Stimulated activated naive CD4-positive, alpha-beta T cell (primary cell): ENCODE measurements at places on chromosomes 2 and 18.

GRCh38 chr2:12044857-12045256, 298.4 kb downstream of the LPIN1 start:
- peak; percentile 83 for DNase-seq

- DNase-seq: no peak
Measured at GRCh38 chr18:64027931-64028695, 58.2 kb downstream of the SERPINB8 start.

DNA sequence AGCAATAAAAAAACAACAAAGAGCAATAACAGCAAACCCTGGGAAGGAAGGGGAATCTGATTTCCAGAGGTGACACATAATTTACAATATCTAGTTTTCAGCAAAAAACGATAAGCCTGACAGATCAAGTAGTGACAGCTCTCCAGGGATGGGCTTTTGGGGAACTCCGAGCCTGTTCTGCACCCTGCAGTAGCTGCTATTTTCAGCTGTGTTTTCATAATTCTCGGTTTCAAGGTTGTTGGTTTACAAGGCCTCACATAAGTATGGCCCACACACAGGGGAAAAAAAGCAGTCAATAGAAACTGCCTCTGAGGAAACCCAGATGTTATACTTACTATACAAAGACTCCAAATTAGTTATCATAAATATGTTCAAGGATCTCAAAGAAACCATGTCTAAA, 67.7 kb upstream of the CTLA4 start:
- DNase-seq: no peak

DNA sequence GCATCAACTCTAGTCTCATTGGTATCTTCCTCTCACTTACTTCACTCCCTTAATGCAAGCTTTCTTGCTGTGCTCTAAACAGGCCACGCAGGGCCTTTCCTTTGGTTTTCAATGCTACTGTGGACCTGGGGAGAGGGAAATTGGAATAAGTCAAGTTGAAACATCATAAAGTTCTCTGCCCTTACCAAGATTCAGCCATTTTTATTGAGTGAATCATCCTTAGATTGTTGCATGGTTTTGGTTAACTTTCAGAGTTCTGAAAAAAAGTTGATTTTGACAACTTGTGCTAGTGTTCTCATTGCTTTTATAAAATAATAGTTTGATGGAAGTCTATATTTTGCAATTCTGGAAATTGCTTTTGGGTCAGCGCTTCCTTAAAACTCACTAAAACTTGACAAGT, 852.8 kb upstream of the ACVR2A start:
- DNase-seq: no peak

DNA sequence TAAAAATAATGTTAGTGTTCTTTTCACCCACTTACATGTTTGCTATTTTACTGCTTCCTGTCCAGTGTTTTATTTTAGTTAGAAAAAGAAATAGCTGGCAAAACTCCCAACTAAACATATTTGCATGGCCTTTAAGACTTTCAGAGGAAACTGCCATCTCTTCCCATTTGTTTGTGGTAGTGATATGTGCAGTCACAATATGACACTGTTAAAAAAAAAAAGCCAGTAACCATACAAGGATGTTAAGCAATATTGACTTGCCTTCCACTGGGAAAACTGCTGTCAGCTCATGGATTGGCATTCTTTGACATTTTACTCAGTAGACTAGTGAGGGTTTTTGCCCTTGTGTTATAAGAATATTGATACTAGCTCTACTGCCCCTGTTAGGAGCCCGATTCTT, 29.1 kb downstream of the XIRP2 start:
- DNase-seq: no peak

- DNase-seq: no peak
Measured at GRCh38 chr2:60759654-60760053, 3.6 kb downstream of the PAPOLG start.

DNA sequence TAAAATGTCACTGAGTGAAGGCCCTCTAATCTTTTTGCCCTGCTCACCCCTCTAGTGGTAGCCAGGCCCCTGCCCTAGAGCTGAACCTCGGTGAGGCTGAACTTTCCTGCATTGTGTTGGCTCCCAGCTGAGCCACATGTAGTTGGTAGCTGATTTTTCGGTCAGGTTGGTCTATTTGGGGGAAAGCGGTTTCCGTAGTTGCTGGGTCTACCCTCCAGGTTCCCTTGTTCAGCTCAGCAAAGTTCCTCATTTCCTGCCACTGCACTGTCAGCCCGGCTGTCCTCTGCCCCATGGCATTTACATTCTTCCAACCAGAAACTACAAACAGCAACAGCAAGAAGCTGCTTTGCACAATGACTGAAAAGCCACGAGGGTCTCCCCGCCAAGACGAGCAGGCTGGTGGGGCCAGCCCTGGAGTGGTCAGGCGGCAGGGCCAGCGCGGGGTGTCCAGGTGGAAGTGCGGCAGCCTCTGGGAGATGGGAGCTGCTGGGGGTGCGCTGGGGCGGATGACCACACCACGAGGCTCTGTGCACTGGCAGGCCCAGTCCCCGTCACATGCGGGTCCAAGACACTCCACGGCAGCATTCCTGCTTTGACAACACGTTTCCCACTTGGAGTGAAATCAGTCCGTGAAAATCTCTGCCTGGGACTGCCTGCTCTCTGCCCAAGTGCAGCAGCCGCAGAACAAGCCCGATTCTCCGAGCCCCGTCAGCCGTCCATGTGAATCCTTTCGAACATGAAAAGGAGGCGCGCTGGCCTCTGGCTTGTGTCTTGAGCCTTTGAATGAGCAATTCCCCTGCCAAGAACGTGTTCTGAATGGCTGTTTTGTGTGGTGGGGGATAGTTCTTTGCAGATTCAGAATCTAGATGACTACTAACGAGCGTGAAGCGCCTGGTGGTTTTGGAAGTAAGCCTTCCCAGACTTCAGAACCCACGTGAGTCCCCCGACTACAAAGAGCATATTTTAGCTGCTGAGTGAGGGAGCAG, 159.4 kb downstream of the ASB1 start:
- no peak for DNase-seq

- DNase-seq: no peak
Measured at GRCh38 chr18:11872479-11873136, 21.4 kb downstream of the CHMP1B start.

GRCh38 chr2:185208261-185208660, 530.3 kb upstream of the FSIP2 start:
- no peak for DNase-seq

DNA sequence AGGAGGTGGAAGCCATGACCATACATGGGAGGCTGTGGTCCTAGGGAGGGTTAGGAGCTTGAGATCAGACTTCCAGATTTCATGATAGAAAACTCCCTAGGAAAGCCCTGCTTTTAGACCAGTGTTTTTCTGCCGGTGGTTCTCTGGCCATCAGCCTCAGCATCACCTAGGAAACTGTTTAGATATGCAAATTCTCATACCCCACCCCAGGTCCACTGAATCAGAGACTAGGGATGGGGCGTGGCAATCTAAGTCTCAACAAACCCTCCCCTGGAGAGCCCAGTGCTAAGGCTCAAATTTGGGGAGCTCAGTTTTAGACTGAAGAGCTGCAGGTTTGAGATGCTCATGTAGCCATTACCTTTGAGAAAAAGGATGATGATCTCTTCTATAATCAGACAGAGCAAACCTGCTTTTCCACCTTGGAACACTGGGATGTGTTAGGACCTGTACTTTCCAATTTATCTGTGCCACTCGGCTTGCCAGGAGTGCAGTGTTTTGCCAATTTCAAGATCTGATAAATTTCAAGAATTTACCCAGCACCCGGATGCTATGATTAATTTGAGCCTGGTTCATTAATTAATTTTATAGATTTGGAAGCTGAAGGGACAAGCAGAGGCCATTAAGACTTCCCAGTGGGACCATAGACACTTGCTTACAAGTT, 31.5 kb upstream of the LYPD6B start:
- no peak for DNase-seq

GRCh38 chr18:37447962-37448888, 117.4 kb downstream of the CELF4 start:
- DNase-seq: no peak

DNA sequence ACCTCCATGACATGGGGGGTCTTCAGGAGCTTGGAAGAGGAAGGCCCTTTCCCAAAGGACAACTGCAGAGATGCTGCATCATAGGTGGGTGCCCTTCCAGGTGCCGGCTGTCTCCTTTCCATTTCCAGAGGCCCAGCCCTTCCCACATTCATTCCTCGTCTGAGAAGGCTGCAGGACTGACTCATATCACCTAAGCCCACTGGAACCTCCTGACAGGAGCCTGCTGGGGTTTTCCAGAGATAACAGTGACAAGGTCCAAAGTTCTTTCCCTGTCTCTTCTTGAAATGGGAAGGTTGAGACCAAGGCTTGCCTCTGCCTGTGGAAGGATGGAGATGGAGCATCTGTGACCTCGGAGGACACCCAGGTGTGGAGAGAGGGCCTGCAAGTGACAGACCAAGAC, 3.6 kb upstream of the PRSS56 start:
- DNase-seq: no peak

DNA sequence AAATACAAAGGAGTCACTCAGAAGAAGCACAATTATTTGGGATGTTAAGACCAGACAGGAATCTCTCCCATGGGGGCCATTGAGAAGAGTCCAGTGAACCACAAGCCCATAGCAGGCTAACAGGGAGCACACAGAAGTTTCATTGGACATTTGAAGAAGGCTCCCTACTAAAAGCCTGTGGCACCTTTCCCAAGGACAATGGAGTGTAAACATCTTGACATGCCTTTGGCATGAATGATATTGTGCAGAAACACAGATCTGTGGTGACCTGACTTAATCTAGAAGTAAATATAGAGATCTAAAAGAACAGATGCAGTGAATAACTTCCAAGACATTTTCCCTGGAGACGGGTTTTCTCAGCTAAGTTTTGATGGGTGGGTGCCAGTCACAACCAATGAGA, 221.5 kb downstream of the EPHA4 start:
- DNase-seq: no peak

- DNase-seq: no peak
Measured at GRCh38 chr2:54867457-54867856, 144.0 kb downstream of the EML6 start.

DNA sequence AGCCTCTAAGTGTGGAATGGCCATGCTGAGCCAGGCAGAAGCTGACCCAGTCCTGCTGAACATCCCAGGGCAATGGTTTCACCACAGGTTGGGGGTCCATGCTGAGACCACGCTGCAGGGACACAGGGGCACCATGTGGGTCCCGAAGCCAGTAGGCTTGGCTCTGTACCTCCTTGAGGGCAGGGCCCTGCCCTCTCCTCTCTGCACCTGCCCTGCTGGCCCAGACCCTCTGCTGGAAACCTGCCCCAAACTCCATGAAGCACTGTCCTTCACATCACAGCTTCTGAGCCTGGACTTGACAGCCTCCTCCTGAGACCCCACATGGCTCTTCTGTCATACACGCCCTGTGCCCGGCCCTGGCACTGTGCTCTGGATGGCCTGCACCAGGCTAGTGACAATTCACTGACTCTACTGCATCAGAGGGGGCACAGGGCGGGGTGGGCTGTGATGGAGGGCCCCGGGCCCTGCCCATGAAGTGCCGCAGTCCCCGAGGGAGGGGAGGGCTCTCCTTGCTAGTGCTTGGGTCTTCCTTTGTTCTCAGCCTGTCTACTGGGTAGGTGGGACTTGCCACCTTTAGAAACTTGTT, 24.7 kb downstream of the HS6ST1 start:
- no peak for DNase-seq

- no peak for DNase-seq
Measured at GRCh38 chr2:169895294-169895985, 68.2 kb downstream of the UBR3 start.

DNA sequence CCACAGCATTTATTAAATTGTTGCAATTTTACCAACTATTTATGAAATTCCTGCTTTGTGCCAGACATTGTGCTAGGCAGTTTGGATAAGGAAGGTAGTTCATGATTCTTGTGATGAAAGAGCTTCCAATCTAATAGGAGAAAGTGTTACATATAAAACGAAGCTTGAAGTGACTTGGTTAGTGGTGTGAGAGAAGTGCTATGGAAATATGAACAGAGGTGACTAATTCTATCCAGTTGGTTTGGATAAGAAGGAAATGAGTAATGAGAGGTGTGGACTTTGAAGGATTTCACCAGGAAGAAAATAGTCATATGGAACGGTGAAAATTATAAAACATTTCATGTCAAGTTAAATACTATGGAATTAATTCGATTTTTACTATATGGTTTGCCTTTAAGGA, 48.6 kb downstream of the EML6 start:
- no peak for DNase-seq

DNA sequence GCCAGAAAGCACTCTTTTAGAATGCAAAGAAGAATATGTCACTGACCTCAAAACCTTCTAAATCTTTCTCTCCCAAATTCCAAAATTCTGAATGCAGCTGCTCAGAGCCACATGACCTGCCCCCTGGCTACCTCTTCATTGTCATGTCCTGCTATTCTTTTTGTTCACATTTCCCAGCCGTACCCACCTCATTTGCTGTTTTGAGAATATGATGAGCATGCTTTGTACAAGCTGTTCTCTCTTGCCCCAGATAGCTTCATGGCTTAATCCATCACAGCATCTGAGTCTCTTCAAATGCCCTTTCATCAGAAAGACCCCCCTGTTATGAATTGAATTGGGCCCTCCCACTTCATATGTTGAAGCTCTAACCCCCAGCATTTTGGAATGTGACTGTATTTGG, 214.3 kb downstream of the KCNS3 start:
- no peak for DNase-seq

DNA sequence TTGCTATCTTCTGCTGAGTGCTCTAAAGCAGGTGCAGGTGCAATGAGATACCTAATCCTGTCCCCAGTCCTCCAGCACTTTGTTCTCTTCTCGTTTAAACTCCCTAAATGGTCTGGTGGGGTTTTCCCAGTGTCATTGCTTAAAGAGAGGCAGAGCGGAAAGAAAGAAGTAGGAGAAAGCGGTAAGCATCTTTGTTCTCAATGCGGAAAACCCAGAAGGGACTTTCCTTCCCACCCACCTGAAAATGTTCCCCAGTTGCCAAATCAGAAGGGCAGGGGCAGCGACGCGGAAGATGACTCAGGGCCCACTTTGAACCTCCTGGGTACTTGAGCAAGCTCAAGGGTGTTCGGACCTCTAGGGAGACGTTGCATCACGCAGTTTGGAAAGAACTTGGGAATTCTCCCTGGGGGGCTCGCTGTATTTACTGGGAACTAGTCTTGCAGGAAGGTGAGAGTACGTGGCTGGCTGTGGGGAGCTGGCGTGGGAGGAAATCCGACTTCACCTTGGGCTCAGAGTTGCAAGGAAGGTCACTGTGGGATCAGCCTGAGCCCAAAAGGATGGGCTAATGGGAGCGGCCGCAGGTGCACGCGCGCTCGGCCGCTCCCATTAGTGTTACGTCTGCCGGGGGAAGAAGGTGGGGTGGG, 589 bp upstream of the SGPP2 start:
- DNase-seq: no peak

DNA sequence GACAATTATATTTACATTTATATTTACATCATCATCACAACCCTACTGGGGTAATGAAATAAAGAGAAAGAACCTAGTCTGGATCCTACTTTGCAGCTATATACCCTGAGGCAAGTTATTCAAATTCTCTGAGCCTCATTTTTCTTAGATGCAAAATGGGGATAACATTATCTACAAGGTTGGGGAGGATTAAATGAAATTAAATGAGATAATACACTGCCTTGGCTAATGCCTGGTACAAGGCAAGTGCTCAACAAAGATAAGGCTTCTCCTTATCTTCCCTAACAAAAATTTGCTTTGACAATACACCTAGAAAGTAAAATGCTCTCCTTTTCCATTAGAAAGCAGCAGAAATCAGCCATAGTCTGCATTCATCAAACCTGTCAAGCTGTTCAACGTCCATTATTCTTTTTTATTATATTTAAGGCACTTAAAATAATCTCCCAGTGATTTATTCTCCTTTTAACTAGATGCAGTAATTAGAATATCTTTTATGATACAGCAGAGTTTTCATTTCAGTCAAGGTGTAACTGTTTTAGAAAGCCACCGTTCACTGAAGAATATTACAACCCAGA, 44.8 kb downstream of the TCF4 start:
- no peak for DNase-seq

GRCh38 chr2:72973137-72973535, 55.8 kb downstream of the EMX1 start:
- no peak for DNase-seq
